ENCODE measurements at places on chromosomes 1 and 21.

DNA sequence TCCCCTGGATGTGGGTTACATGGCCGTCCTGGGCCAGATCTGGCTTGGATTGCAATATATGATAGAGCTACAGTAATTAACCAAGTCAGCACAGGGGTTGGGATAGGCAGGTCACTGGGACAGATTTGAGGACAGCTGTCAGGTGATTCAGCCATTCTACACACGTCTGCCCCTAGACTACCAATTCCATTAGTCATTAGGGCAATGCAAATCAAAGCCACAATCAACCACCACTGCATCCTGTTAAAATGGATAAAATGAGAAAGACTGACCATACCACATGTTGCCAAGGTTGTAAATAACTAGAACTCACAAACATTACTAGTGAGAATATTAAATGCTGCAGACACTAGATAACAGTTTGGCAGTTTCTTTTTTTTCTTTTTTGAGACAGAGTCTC is 16.0 kb downstream of the C21orf58 start:
- no peaks in the 10 kb centered on the region for H3K4me1 ChIP-seq
- DNase-seq: no peak
- no peak overlapping the region for H3K27ac ChIP-seq
- no peak overlapping the region for H3K4me3 ChIP-seq
- no peaks in the 10 kb centered on the region for H3K27me3 ChIP-seq

- no peak for DNase-seq
- no peaks in the 10 kb centered on the region for H3K27me3 ChIP-seq
- H3K27ac ChIP-seq: no peak overlapping the region
- H3K36me3 ChIP-seq: no peaks in the 10 kb centered on the region
- no peaks in the 10 kb centered on the region for H3K4me1 ChIP-seq
Observed at GRCh38 chr1:172497230-172497629, 35.7 kb upstream of the SUCO start.

DNA sequence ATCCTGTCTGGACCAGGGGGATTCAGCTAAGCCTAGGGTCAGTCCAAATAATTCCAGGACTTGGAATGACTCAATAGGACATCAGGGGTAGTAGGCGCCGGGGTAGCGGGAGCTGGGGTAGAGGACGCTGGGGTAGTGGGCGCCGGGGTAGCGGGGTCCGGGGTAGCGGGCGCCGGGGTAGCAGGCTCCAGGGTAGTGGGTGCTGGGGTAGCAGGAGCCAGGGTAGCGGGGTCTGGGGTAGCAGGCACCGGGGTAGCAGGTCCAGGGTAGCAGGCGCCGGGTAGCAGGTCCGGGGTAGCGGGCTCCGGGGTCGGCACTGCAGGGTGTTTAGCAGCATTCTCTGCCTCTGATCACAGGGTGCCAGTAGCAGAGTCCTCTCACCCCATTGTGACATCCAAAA is 248.9 kb downstream of the KCNJ6 start:
- H3K27me3 ChIP-seq: no peaks in the 10 kb centered on the region
- H3K27ac ChIP-seq: no peak overlapping the region
- no peak for DNase-seq
- no peak overlapping the region for H3K4me3 ChIP-seq
- no peaks in the 10 kb centered on the region for H3K36me3 ChIP-seq

- no peak for DNase-seq
- no peaks in the 10 kb centered on the region for H3K36me3 ChIP-seq
- no peaks in the 10 kb centered on the region for H3K4me1 ChIP-seq
- no peaks in the 10 kb centered on the region for H3K27me3 ChIP-seq
- H3K4me3 ChIP-seq: no peak overlapping the region
Observed at GRCh38 chr1:221440658-221441057, 301.2 kb downstream of the DUSP10 start.

GRCh38 chr1:85240174-85240601 is 19.3 kb downstream of the C1orf52 start:
- H3K36me3 ChIP-seq: no peaks in the 10 kb centered on the region
- H3K27ac ChIP-seq: no peak overlapping the region
- no peak overlapping the region for H3K4me3 ChIP-seq
- DNase-seq: no peak
- no peaks in the 10 kb centered on the region for H3K27me3 ChIP-seq

- H3K27me3 ChIP-seq: no peaks in the 10 kb centered on the region
- DNase-seq: no peak
- H3K4me3 ChIP-seq: no peak overlapping the region
- no peaks in the 10 kb centered on the region for H3K4me1 ChIP-seq
- H3K27ac ChIP-seq: no peak overlapping the region
- H3K36me3 ChIP-seq: no peaks in the 10 kb centered on the region
Observed at GRCh38 chr21:35275776-35276175, 226.7 kb upstream of the RUNX1 start.

GRCh38 chr1:21326861-21327344 is 36.6 kb upstream of the ECE1 start:
- no peak for DNase-seq
- H3K36me3 ChIP-seq: no peaks in the 10 kb centered on the region
- no peaks in the 10 kb centered on the region for H3K27me3 ChIP-seq
- H3K27ac ChIP-seq: no peak overlapping the region

GRCh38 chr1:64653466-64653865 is 91.4 kb upstream of the RAVER2 start:
- DNase-seq: no peak
- peaks cover 4% of the 10 kb centered on the region for H3K36me3 ChIP-seq
- H3K27me3 ChIP-seq: no peaks in the 10 kb centered on the region
- H3K4me3 ChIP-seq: no peak overlapping the region
- no peaks in the 10 kb centered on the region for H3K4me1 ChIP-seq
- H3K27ac ChIP-seq: no peak overlapping the region

DNA sequence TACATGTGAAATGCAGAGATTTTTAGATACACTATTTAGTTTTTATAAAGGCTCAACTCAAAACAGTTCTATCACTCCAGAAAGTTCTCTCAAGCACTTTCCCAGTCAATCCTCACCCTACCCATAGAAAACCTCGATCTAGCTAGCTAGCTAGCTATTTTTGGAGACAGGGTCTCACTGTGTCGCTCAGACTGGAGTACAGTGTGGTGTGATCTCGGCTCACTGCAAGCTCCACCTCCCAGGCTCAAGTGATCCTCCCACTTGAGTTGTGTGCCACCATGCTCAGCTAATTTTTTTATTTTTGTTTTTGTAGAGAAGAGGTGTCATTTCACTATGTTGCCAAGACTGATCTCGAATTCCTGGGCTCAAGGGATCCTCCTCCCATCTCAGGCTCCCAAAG is 236.9 kb downstream of the RERE start:
- H3K4me1 ChIP-seq: no peaks in the 10 kb centered on the region
- no peaks in the 10 kb centered on the region for H3K36me3 ChIP-seq
- no peaks in the 10 kb centered on the region for H3K27me3 ChIP-seq
- DNase-seq: no peak
- H3K27ac ChIP-seq: no peak overlapping the region
- no peak overlapping the region for H3K4me3 ChIP-seq

DNA sequence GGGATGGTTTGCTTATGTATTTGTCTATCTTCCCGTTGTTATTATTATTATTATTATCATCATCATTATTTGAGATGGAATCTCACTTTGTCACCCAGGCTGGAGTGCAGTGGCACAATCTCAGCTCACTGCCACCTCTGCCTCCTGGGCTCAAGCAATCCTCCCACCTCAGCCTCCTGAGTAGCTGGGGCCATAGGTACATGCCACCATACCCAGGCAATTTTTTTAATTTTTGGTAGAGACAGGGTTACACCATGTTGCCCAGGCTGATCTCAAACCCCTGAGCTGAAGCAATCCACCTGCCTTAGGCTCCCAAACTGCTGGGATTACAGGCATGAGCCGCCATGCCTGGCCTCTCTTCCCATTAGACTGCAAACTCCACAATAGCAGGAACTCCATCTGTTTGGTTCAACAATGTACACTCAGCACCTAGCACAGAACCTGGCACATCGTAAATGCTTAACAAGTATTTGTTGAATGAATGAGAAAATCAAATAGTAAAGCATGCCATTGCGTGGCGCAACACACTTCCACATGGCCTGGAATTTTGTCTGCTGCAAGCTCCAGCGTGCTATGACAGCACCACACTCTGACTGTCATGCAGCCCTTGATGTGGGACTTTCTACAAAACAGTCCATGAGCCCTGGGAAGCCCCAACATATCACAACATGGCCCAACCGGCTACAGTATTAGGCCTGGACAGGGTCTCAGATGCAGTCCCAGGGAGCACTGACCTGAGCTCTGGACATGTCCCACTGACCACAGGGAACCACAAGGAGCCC is 3.8 kb upstream of the TINAGL1 start:
- H3K27me3 ChIP-seq: no peaks in the 10 kb centered on the region
- H3K4me3 ChIP-seq: no peak overlapping the region
- no peak overlapping the region for H3K27ac ChIP-seq
- H3K4me1 ChIP-seq: peaks cover 9% of the 10 kb centered on the region

- DNase-seq: no peak
- no peak overlapping the region for H3K27ac ChIP-seq
- no peaks in the 10 kb centered on the region for H3K36me3 ChIP-seq
- no peaks in the 10 kb centered on the region for H3K27me3 ChIP-seq
Observed at GRCh38 chr1:184456189-184456588, 69.4 kb downstream of the C1orf21 start.

DNA sequence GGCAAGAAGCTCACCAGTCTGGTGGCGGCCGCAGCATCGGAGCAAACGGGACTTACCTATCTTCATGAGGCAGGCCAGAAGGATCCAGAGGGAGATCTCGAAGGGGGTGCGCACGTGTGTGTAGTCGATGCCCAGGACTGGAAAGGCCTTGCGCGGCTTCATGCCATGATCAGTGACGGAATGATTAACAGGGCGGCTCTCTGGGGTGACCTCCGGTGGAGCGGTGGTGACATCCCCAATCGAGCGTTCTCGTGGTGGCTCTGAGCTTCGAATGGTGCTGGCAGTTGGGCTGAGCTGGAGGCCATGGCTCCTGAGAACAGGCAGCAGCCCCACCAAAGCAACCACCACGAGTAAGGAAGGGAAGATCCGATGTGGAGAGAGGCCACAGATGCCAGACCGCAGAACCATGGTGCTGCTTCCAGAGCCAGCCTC is 982 bp downstream of the SLC9A1 start:
- H3K27ac ChIP-seq: no peak overlapping the region
- no peak overlapping the region for H3K4me3 ChIP-seq
- H3K4me1 ChIP-seq: peaks cover 7% of the 10 kb centered on the region
- H3K36me3 ChIP-seq: no peaks in the 10 kb centered on the region
- no peak for DNase-seq

- H3K36me3 ChIP-seq: no peaks in the 10 kb centered on the region
- no peak overlapping the region for H3K27ac ChIP-seq
- no peaks in the 10 kb centered on the region for H3K27me3 ChIP-seq
Observed at GRCh38 chr1:82225421-82226185, 424.9 kb downstream of the ADGRL2 start.
